ENCODE measurements at places on chromosomes 6 and 20. TPM values are rescaled to one million over a fixed set of nuclear protein-coding genes. Genes with fewer than 3 reads are reported as not detected.

Gene RAB22A
- 24.2 TPM for polyA plus RNA-seq

Gene BFSP1
- 3.6 TPM for polyA plus RNA-seq

Gene DYNLT2
- polyA plus RNA-seq = 8.5 TPM

Gene MEI4
- polyA plus RNA-seq = 2.1 TPM

Gene DUSP15
- polyA plus RNA-seq = 16.0 TPM

Gene SRC
- 53.5 TPM for polyA plus RNA-seq

Gene PCMT1
- polyA plus RNA-seq = 89.1 TPM

Gene GRM4
- 0.53 TPM for polyA plus RNA-seq

Gene TNFRSF6B
- 2.1 TPM for polyA plus RNA-seq

Gene TPMT
- polyA plus RNA-seq = 25.7 TPM

Gene RIPOR3
- 8.0 TPM for polyA plus RNA-seq

Gene NHLRC1
- polyA plus RNA-seq = 1.9 TPM

Gene HLA-DQA1
- polyA plus RNA-seq = 3.3 TPM

Gene RAMACL
- 0.40 TPM for polyA plus RNA-seq

All from left kidney (tissue), 8 donors.